ENCODE measurements at places on chromosomes 3 and 15. TPM values are rescaled to one million over a fixed set of nuclear protein-coding genes. Genes with fewer than 3 reads are reported as not detected.

DNA sequence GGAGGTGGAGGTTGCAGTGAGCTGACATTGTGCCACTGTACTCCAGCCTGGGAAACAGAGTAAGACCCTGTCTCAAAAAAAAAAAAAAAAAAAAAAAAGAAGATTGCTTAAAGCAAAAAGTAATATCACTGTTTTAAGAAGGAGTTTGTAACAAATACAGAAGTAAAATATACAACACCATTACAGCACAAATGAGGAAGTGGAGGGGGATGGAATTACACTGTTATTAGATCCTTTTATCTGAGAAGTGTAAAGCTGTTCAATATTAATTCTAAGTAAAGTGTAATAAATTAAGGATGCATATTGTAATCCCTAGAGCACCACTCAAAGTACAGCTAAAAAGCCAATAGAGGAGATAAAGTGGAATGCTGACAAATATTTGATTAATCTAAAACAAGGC is 47.0 kb upstream of the SNRPA1 start:
- DNase-seq: no peak

DNA sequence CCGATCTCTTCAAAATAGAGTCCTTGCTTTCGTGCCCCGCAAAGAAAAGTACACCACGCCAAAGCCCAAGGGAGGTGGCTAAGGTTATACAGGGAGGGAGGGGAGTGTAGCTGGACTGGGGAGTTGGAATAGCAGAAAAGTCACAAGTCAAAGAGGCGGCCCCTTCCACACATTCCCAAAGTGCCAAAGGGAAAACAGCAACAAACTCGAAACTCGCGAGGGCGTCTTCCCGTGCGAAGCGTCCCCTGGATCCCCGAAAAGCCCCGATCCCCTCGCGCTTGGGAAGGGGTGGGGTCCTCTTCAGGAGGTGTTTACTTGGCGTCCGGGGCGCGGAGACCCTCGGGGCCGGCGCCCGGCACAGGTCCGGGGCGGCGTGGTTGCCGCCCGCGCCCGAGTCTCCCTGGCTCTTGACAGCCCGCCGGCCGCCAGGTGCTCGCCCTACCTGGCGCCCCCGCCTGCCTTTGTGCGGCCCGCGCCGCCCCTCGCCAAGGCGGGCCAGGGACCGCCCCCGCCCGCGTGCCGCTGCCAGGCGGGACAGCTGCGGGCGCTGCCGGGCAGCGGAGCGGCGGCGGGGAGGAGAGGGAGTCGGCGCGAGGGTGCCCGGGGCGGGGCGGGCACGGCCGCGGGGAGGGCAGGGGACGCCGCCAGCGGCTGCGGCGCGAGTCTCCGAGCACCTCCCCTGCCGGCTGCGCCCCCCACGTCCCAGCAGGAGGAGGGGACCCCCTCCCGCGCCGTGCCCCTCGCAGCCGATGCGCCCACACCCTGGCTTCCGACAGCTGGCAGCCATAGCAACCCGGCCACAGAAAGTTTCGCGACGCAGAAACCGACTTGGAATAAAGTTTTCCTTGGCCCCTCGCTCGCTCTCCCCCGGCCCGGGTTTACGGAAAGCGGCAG is 966 bp downstream of the MYO1E start:
- peak; percentile 38 for DNase-seq

- DNase-seq: no peak
Observed at GRCh38 chr3:24263069-24263668, 231.5 kb downstream of the THRB start.

DNA sequence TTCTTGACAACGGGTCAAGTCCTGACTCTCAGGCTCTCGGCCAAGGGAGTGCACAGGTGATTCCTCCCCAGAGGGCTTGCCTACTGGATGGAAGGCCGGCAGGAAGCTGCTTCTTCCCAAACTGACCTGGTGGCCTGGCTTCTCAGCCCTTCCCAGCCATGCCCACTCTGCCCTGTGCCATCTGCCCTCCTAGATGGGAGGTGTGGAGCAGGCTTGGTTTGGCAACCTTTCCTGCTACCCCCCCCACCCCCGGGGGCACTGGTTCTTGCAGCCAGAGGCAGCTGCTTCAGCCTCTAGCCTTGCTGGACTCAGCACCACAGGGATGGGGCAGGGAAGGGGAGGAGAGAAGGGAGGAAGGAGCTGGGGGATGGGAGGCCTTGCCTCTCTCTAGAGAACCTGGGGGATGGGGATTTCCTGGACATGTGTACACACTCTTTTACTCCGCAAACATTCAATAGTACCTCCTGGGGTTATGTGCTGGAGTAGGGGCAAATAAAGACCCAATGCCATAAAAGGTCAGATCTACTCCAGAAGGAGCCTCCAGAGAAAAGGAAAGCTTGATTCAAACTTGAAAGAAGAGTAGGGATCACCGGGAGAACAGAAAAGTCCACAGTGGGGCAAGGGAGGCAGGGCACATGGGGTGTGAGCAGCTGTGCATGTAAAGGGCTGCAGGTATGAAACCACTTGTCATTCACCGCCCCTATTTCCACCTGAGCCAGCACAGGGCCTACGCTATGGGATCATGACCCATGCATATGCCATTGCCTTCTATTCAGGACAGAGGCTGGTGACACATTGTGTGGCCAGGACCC is 4.2 kb upstream of the DAPK2 start:
- no peak for DNase-seq

DNA sequence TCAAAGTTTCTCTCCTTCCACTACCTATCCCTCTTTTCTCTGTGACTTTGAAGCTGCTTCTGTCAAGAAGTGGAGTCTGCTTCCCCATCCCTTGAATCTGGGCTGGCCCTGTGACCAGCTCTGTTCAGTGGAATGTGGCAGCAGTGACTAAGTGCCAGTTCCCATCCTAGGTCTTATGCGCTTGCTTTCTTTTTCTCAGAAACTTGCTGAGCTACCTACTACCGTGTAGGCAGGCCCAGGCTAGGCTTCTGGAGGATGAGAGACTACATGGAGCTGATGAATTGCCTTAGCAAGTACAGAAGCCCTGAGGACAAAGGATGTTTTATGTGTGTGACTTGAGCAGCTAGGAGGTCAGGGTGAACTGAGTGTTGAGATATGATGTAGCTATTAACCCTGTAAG is 123.2 kb downstream of the PDCD6IP start:
- DNase-seq: no peak

- no peak for DNase-seq
Observed at GRCh38 chr3:102478160-102478559, 43.3 kb downstream of the ZPLD1 start.

GRCh38 chr3:17412950-17413530 is 329.4 kb downstream of the TBC1D5 start:
- DNase-seq: peak; percentile 45

GRCh38 chr3:330494-331115 is 134.0 kb downstream of the CHL1 start:
- no peak for DNase-seq

GRCh38 chr15:32831485-32831884 is 113.7 kb downstream of the GREM1 start:
- DNase-seq: no peak

GRCh38 chr15:99211926-99212325 is 37.5 kb downstream of the TTC23 start:
- DNase-seq: peak; percentile 61

GRCh38 chr3:49171119-49171774 is at the start of gene KLHDC8B:
TSS of gene KLHDC8B (plus strand) at chr3:49171598. CDS start at chr3:49172770, 1,172 bp downstream.
- DNase-seq: peak; percentile 85

- DNase-seq: peak; percentile 43
Observed at GRCh38 chr3:161552984-161553560, 56.5 kb downstream of the OTOL1 start.

- no peak for DNase-seq
Observed at GRCh38 chr15:58551764-58552504, 120.1 kb downstream of the LIPC start.

CCRL2 gene
- total RNA-seq: not detected

GHSR gene
- not detected for total RNA-seq

CIAO2A gene
- total RNA-seq: 139 TPM

GRK7 gene
- not detected for total RNA-seq

PLIN1 gene
- not detected for total RNA-seq

UBE2E2 gene
- 74.5 TPM for total RNA-seq

ZNF80 gene
- not detected for total RNA-seq

OR4M2 gene
- total RNA-seq: not detected

APH1B gene
- total RNA-seq: 5.1 TPM

Measured in Caki2 (cell line).